ENCODE measurements at places on chromosomes 5 and 9.
A peak's percentile ranks its signal among the peaks of the same experiment; 100 is the strongest.

- no peak for DNase-seq
These were observed 42.6 kb upstream of the SPATA31D4 start for GRCh38 chr9:81885602-81886001.

DNA sequence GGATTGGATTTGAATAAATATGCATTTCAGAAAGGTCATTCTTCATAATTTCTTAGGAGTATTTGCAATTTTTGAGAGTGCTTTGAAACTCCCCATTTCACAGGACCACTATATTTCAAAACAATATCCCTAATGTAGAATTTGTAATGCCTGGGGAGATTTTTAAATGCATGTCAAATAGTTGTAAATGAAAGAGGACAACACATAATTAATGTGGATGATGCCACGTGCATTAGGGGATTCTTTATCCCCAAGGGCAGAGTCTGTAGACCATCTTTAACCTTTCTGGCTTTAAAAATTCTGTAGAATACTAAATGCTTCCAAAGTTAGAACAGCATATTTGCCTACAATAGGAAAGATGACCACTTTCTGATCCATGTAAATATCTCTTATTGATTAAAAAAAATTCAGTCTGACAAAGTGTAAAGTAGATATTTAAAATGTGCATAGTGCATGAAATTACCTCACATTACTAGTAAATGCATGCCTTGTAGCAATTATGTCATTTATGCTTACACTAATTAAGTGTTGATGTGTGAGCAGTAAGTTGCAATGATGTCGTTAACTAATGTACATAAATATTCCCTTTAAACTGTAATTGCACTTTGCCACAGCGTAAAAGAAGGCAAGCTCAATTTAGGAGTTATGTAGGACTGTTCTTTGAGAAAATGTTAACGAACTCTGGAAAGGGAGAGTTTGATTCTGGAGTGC is 416.1 kb downstream of the PSAT1 start:
- no peak for DNase-seq

DNA sequence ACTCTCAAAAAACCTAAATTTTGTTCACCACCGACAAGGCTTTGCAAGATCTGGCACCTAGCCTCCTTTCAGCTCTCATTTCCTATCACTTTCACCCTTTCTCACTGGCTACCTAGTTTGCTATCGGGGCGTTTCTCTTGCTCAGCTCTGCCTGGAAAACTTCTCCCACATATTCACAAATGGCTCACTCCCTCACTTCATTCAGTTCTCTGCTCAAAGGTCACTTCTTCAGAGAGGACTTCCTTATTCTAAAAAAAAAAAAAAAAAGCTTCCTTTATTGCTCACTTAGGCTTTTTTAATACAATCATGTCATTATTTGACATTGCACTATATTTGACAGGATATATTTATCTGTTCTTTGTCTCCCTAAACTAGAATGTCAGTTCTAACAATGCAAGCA is 2.1 kb upstream of the SLC25A46 start:
- DNase-seq = no peak

GRCh38 chr5:142542906-142543305 is 143.0 kb downstream of the FGF1 start:
- no peak for DNase-seq

DNA sequence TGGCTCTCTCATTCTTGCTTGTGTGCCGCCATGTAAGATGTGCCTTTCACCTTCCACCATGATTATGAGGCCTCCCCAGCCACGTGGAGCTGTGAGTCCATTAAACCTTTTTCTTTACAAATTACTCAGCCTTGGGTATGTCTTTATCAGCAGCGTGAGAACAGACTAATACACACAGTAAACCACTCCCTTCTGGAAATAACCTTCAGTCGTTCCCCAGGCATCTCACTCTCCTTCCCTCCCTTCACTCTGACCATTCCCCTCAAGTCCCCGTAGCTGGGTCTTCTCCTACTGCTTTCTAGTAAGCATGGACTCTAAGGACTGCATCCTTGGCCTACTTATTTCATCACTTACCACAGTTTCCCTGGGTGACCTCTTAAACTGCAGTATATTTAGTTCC is 493.9 kb downstream of the CCDC171 start:
- no peak for DNase-seq

- DNase-seq = no peak
These were observed 151.5 kb downstream of the BNC2 start for GRCh38 chr9:16718952-16719351.

DNA sequence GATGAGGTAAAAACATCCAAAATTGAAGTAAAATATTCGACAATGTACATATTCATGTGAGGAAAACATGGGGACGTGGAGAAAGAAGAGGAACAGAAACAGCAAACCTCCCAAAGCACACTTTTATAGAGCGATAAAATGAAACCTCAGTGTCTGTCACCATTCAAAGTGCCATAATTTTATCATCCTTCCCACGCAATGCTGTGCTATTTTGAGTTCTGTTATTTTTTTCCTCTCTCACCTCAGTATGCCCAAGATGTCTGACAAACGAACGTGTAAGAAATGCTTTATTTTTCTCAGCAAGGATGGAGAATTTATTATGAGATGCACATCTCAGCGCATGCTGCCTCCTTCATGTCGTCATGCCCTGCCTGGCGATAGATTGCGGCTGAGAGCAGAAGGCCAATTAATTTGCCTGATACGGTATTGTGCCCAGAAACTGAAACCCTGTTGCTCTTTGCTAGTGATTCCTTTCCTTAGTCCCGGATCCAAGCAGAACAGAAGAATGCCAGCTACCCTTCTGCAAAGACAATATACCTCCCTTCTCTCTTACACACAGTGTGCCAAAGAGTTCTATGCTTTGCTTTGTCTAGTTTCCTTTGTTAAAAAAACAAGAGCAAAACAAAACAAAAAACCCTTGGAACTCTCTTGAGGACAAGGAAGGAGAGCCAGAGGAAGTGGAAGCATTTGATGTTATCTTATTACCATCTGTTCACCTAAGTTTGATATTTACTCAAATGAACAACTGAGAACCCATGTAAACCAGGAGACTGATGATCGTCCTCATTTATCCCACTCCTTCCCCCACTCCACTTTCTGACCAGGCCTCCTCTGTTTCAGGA is 192.4 kb downstream of the SEMA6A start:
- no peak for DNase-seq

DNA sequence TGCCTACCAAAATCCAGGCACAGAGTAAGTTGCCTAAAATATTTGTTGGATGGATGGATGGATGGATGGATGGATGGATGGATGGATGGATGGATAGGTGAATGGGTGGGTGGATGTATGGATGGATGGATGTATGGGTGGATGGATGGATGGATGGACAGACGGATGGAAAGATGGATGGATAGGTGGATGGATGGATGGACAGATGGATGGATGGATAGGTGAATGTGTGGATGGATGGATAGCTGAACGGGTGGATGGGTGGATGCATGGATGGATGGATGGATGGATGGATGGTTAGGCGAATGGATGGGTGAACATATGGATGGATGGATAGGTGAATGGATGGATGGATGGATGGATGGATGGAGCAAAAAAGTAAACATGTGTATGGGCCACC is 131.9 kb downstream of the GABBR2 start:
- DNase-seq = no peak

GRCh38 chr5:72121052-72121779 is 13.9 kb downstream of the MAP1B start:
- no peak for DNase-seq

DNA sequence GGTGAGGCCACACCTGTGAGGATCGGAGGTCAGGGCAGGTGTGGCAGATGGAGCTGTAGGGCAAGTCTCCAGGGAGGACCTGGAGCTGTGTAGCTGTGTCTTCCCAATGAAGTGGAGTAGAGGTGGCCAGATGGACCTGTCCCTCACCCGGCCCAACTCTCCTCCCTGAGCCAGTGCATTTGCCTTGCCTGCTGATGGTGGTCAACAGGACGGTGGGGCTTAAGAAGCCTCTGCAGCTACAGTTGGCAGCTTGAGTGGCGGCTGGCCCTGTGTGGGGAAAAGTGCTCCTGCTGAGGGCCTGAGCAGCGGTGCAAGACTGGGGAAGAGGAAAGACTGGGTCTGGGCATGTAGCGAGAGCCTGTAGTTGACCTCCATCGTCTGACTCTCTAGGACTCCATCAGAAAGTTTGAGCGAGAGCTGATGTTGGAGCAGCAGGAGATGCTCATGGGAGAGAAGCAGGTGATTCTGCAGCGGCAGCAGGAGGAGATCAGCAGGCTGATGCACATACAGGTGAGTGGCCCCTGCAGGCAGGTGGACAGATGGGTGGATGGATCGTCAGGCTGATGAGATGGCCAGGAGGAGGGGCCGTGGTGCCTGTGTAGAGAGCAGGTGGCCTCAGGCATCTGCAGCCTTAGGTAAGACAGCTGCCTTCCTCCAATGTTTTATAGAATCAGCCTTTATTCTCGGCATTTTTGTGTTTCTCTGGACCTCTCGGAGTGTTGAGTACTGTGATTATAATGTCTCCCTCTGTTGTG is 24.9 kb downstream of the PITX1 start:
- no peak for DNase-seq

DNA sequence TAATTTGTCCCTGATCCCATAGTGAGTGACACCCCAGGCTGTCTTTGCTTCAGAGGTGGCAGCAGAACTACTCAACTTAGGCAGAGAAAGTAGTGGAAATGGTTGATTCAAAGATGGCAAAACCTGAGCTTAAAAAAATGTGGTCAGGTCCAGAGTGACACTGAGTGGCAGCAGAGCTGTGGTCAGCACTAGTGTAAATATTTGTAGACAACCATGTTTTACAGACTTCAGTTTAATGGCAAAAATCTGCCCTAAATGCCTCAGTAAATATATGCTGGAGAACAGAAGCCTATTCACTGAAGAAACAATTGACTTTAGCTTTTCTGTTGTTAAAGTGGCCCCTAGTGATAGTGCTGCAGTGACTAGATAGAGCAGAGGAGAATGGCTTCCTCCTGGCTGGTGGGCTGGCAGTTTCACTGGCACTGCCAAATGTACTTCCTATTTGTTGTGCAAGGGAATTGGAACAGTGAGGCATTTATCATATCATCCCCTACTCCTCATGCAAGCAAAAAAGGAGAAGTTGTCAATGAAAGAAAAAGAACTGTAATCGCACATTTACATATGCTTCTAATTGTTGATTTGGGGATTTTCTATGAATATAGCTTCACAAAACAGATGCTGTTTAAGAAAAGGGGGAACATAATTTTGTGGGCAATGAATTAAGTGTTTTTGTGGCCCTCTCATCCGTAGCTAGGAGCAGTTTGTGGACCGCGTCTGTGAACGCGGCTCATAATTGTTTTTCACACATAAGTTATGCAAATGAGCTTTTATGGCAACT is 12.0 kb downstream of the PBX3 start:
- DNase-seq = no peak

DNA sequence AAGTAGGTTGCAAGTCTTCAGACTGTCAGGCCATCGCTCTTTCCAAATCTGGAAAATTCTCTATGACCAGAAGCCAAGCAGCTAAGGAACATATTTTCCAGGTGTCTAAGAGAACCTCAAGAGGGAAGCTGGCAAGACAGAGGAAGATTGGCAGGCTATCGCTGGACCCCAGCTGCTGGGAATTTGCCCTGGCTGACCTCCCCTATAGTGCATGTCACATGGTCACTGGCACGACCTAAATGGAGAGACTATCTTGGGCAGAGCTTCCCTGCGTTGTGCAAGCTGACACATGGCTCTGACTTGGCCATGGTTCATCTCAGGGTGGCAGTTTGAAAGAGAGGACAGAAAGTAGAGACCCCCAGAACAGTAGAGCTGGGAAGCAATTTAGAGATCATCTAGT is 104.9 kb upstream of the ZNF618 start:
- DNase-seq = no peak

GRCh38 chr5:78720227-78720985 is 71.8 kb upstream of the LHFPL2 start:
- no peak for DNase-seq

DNA sequence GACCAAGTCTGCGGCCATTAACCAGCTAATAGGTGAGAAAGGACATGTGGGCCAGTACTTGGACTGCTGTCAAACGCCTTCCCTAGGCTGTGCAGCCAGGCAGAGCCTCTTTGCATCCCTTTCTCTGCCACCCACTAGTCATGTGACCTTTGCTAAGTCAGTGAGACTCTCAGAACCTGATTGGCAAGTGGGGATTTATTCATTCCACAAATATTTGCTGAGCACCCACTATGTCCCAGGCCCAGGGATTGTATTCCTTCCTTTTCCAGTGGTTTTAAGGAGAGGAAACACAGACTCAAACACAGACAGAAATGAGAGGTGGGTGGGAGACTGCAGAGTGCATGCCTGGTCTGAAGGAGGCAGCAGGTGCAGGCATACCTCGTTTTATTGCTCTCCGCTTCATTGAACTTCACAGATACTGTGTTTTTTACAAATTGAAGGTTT is 71.6 kb upstream of the GALNT10 start:
- DNase-seq = no peak

DNA sequence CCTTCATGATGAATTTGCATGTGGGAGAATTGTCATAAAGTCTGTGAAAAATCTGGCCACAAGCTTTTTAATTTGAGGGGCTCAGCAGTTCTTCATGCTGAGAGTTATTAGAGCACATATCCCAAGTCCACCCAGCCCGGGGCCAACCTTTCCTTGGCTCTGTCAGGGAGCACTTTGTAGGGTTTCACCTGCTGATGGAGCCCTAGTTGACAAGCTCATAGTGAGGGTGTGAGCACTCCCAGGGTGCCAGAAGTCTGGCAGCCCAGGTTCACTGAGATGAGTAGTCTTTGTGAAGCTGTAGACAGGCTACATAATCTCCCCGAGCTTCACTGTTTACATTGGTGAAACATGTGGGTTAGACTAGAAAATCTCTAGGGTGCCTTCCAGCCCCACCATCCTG is 97.2 kb upstream of the NREP start:
- DNase-seq = no peak

DNA sequence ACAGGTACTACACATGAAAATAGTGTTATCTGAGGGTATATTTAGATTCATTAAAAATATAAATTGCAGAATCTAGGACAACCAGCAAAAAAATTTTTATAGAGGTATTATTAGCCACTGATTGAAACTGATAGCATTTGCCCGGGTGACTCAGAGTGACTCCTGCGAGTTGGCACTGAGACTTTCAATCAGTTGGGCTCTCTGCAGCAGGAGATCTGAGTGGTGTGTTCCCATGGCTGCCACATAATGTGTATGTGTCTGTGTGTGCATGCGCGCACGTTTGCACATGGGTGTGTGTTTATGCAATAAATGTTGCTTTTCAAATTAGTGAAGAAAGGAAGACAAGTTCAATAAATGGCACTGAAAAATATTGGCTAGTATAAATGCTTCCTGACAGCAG is 100.1 kb upstream of the MRPS30 start:
- no peak for DNase-seq

DNA sequence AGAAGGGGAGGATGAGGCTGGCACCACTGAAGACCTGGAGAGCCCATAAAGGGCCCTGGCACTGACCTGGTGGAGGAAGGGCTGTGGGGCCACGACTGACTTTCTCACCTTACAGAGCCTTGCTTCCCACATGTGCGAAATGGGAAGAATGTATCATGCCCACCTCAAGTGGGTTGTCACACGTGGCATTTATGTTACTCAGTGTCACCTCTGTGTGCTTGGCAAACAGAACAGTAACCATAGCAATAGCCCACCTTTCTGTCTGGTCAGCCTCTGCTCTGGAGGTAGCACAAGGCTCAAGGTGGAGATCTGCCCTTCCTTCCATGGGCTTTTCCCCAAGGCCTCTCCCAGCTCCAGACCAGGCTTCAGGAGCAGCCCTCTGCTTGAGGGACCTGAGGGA is 16.7 kb downstream of the TCF7 start:
- DNase-seq = no peak

- peak; percentile 37 for DNase-seq
These were observed 34.7 kb downstream of the ADAM19 start for GRCh38 chr5:157540707-157541446.

GRCh38 chr5:160213537-160213936 is 15.8 kb upstream of the FABP6 start:
- no peak for DNase-seq
